Stimulated activated CD4-positive, alpha-beta T cell treated with anti-CD3 and anti-CD28 coated beads, Interleukin-15, amount 100 ng/mL, for 1 hour (primary cell): ENCODE measurements at places on chromosomes 4 and X.

- no peak for DNase-seq
Observed at GRCh38 chr4:165872461-165873297, at the start of gene TLL1. TLL1 (plus strand) TSS chr4:165873237; CDS start chr4:165873905, 668 bp downstream.

DNA sequence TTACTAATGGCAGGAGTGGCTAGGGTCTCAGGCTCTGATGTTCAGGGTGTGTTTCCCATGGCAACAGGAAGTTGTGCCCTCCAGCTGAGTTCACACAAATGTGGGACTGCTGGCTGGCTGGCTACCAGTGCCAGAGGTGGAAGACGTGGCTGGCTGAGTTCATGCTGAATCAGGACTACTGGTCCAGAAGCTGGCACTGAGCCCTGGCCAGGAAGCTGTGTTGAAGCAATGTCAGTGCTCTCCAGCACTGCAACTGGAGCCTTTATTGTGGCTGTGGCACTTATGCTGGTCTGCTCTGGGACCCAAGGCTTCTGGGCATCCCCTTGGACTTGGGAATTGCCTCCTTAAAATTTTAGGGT lies 42.0 kb upstream of the ZXDA start:
- no peak for DNase-seq

DNA sequence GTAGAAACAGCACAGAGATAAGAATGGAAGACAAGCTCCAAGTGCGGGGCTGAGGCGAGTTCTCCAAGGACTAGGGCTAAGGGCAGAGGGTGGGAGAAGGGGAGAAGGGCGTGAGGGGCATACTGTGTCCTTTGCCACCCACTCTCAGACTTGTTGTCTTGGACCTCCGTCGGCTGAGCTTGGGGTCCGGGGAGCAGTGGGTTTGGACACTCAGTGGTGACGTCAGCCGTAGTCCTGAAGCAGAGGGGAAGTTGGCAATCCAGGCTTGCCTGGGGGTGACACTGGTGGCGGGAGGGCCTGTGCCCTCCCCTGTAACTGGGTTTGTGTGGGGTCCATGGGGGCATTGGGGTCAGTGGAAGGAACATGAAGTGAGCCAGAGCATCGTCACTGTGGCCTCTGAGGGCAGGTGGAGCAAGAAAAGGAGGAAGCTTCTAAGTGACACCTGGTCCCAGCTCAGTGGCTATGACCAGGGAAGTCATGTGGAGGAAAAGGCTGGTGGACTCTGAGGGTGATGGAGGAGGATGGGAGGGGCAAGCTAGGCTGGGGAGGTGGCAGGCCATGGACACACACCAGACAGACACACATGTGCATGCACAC lies 17.6 kb downstream of the CD99 start:
- no peak for DNase-seq

GRCh38 chrX:87744391-87744790 lies 226.8 kb downstream of the KLHL4 start:
- DNase-seq: no peak

- DNase-seq: no peak
Observed at GRCh38 chr4:101274888-101275752, 72.2 kb downstream of the PPP3CA start.

DNA sequence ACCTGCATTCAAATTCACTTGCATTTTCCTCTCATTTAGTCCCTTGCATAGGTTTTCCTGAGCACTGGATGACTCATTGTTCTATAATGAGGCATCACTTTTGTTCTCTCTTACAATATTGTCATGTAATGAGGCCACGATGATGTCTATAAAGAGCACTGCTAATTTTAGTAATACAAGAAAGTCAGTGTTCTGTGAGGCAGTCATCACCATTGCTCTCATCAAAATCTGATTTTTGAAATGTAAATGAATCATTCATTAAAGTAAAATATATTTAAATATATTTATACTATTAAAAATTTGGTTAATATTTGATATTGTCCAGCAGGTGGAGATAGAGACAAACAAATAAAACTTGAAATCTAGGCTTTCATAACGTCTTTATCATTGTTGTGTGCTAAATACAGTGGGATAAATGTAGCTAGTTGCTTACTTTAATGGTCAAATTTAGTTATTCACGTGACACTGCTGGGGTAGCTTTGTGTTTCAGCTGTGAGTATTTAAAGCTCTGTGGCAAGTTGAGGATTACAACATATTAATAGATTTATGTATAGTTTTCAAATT lies 15.4 kb downstream of the HMGB2 start:
- no peak for DNase-seq
